ENCODE measurements at places on chromosomes 3 and 15. TPM values are rescaled to one million over a fixed set of nuclear protein-coding genes. Genes with fewer than 3 reads are reported as not detected.
A peak's percentile ranks its signal among the peaks of the same experiment; 100 is the strongest.

DNA sequence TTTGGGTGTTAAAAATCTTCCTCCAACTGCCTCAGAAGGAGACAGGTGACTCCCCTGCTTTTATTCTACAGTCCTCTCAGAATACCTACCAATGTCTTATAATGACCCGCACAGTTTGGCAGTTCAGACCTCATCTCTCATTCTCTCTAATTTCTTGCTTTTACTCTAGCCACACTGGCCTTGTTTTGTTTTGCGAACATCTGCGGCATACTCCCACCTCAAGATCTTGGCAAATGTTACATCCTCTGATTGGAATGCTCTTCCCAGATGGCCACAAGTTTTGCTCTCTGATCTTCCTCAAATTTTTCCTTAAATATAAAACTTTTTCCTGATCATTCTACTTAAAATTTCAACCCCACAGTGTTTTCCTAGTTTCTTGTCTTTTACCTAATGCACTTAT, 94.1 kb downstream of the PLSCR2 start:
- peak; percentile 81 for ATAC-seq

DNA sequence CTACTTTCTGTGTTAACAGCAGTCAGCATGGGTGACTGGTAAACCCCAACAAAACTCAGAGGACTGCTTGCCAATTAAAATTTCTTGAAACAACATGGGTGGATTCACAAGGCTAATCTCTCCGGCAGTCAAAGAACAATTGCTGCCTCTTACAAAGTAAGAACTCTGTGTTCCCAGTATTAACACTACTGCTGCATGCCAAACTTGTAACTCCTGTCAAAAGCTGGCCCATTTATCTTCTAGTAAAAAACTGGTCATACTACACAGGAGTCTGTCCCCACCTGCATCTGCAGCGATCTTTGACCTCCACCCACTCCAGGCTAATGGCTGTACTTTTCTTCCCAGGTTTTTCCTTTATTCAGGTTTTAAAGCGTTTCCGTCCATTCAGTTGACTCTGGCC, 8.7 kb upstream of the ZNF589 start:
- no peak for ATAC-seq

DNA sequence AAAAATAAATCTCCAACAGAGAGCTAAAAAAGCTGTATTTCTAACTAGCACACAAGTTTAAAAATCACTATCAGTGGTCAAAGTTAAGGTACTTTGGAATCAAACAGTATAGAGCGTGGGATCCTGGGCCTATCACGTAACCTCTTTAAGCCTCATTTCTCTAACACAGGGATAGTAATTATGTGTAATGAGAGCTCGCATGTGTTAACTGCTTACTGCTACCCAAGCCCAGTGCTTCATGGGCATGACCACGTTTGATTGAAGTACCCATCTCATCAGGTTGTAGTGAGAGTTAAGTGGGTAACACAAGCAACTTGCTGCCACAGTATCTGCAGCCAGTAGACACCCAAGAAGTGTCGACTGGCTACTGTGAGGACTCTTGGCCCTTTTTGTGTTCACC, 28.2 kb upstream of the NOX5 start:
- ATAC-seq = no peak

ERICH6 gene
- total RNA-seq = 0.22 TPM

DNA sequence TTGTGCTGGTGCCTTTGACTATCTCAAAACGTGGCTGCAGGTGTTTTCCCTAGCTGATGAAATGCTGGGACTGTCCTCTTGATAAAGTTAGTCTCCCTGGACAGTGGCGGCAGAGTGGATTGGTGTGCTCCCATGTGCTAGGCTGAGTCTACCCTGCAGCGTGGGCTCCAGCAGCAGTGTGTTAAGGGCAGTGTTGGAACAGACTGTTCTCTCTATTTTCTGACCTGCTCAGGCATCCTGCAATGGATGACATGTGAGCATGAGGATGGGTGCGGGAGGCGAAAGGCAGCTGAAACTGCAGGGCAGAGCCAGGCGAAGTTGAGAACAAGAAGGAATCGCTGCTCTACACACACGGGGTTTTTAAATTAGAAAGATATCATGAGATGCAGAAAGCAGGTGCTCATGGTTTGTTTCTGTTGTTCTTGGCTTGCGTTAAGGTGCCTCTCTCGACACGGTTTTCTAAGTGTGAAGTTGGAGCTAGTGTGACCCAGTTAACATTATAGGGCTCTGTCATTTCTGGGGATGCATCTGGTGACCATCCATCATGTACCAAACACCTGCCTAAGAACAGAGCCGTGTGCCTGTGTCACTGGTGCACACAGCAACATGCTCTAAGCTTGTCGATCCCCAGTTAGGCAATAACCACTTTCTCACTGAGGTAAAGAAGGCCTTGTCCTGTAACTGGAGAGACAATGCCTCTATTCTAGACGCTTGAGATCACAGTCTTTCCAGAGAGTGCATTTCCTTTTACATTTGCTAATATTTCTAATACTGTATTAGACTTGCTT, 44.3 kb downstream of the SLCO3A1 start:
- no peak for ATAC-seq

GRCh38 chr15:80233581-80233980, 18.4 kb downstream of the CTXND1 start:
- peak; percentile 93 for ATAC-seq

DNA sequence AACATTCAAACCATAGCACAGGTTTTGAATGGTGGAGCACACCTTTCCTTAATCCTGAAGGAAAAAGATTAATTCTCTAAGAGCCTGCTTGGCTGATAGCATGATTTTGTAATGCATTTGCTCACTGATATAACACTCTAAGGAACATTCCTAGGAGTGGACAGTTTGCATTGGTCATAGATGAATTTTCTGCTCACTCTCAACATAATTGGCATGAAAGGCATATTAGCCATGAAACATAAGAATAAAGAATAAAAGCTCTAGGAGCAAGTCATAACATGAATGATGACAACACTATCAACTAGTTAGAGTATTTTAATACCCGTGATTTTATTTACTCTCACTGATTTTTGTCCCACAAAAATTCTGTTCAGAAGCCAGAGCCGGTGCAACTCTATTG, 34.3 kb upstream of the LRTM1 start:
- ATAC-seq = no peak

DNA sequence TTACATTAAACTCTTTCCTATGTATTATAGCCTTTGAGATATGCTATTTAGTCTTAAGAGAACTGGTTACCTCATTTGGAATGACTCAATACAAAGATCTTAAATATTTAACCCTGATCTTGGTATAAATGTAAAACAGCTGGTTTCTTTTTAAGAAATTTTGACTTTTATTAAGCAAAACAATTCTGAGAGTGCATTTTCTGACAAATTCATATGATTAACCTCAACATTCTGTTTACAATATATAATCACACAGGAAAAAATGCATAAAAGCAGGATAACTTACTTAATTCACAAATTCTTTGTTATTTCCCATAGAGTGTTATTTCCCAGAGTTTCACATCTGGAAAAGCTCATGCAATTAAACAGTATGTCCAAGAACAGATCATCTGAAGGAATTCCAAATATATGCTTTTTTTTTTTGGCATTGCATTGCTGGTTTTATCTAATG, 400.4 kb upstream of the THBS1 start:
- ATAC-seq = no peak

GOLGA6D gene
- total RNA-seq = not detected

- ATAC-seq = no peak
These were observed 54.5 kb downstream of the ALDH1A2 start for GRCh38 chr15:58010983-58011382.

- no peak for ATAC-seq
These were observed 31.2 kb downstream of the PLA1A start for GRCh38 chr3:119628816-119629445.

DNA sequence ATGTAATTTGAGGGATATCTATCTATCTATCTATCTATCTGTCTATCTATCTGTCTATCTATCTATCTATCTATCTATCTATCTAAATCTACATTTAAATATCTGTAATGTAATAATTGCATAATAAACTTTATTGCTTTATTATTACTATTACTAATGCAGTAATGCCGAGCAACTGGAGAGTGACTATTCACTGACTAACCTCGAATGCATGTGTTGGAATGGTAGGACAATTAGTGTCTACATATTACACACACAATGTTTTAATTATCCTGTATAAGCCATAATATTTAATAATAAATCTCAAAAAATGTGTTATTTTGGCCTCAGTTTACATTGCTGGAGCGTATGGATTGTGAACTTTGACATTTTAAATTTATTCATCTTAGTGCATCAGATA, 25.2 kb upstream of the CNTN3 start:
- no peak for ATAC-seq

DNA sequence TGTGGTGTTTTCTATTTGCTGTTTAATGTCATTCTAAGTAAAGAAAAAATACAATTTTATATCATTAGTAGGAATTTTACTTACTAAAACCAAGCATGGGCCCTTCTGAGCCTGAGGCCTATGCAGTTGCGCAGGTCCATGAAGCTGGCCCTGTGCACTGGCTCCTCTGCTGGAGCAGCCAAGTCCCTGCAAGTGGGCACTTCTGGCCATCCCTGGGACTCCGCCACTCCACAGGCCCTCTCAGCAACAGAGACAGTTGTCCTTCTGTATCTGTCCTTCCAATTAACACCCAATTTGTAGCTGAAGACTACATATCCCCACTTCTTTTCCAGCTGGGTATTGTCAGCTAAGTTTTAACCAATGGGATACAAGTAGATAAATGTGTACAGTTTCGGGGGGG, 49.9 kb upstream of the RYK start:
- ATAC-seq = peak; percentile 36

CPOX gene
- 6.2 TPM for total RNA-seq

GRCh38 chr15:34802803-34803750, 7.7 kb upstream of the ACTC1 start:
- ATAC-seq = no peak

FYCO1 gene
- 2.4 TPM for total RNA-seq

DNA sequence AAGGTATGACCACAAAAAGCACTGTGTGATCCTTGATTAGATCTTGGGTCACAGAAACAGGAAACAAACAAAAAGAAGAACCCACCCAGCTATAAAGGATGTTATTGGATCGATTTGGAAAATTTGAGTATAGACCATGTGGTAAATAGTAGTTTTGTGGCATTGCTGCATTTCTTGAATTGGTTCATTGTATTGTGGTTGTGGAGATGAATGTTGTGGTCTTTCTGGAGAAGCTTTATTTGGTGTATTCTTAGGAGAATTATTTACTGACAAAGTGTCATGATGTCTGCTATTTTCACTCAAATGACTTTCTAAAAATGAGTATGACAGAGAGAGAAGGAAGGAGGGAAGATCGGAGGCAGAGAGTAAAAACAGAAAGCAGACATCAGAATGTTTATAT, 406.2 kb downstream of the CNTN4 start:
- no peak for ATAC-seq

GRCh38 chr15:53307952-53308624, 451.4 kb downstream of the WDR72 start:
- no peak for ATAC-seq

DNA sequence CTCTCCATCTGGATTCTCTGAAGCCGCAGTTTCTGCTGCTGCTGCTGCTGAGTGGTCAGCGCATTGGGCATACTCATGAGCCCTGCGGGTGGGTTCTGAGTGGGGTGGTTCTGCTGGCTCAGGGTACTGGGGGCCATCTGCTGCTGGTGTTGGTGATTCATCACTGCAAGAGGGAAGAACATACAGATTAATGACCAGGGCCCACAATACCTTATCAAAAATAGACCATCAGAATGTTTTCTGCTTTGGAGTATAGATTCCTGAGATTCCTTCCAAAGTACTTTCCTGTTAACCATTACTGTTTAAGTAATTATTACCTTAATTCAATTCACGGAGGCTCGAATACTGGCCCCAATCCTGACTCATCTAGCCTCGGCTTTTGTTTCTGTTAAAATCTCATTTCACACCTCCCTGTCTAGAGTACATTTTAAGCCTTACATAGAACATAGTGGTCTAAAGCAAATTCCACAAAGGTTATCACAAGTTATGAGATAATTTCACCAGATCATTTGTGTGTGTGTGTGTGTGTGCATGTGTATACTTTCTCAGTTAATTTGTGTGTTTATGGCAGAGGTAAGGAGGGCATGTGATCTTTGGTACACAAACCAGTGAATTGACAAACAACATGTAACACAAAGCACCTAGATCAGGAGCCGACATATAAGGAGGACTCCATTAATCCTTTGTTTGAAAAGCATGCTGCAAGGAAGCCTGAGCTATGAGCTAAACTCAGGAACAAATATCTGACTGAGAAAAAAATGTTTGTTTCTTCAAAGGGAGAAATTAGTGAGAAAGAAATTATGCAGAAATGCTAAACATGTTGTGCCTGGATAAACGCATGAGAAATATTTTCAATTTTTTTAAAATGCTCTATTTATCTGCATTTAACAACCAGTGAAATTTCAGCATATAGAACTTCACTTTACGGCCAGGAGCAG, 68.1 kb downstream of the TM4SF4 start:
- no peak for ATAC-seq

EFCAB12 gene
- 0.67 TPM for total RNA-seq

DNA sequence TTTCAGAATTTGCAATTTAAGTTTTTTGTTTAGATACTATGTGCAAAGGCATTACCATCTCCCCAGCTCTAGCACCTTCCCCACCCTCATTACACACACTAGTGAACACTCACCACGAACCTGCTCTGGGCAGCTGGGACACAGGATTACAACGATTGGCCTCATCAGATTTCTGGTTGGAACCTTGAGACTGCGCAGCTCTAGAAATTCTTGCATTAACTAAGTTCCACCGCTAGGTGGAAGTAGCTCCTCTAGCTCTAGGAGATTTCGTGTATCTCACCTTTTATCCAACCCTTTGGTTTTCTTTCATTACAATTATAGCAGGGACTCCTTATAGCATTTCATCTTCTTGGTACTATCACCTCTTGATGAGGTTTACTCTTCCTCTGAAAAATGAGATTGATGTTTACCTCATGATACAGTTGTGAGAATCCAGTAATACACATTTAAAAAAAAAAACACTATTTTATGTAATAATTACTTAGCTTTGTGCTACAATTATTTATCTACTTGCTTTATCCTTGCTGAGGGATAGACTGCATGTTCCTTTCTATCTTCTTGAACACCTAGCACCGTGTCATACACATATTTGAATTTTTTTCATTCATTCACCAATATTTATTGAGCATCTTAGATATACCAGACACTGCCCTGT, 28.7 kb upstream of the PLOD2 start:
- ATAC-seq = peak; percentile 72

GRCh38 chr15:64716452-64716851, 58.9 kb downstream of the RBPMS2 start:
- ATAC-seq = no peak

DNA sequence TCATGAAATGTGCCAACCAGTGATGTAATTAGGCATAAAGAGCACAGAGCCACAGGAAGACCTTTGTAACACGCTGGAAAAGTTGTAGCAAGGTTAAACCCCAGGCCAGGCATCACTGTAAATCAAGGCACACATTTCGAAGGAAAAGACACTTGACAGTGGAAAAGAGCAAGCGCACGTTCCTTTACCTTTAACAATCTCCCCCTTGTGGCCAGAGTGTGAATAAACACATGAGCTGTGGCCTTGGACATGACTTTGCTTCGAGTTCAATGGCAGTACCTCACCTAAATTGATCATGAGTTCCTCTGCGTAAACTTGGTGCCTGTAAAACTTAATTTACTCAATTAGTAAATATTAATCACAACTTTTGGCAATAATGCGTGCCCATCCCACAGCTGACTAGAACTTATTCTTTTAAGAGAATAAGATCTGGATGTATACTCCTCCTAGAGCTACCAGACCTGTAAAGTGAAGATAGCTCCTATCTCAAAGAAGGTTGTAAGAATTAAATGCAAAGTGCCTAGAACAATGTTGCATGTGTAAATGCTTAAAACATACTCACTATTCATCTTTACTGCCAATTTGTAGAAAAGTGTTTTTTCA, 757.0 kb upstream of the NECTIN3 start:
- ATAC-seq = peak; percentile 57

- ATAC-seq = no peak
These were observed 64.9 kb downstream of the GHSR start for GRCh38 chr3:172383306-172383796.

GRCh38 chr15:61389334-61390028, 160.4 kb upstream of the RORA start:
- ATAC-seq = no peak
